Spinal cord (tissue), 10 donors: ENCODE measurements at places on chromosomes 4 and X.

DNA sequence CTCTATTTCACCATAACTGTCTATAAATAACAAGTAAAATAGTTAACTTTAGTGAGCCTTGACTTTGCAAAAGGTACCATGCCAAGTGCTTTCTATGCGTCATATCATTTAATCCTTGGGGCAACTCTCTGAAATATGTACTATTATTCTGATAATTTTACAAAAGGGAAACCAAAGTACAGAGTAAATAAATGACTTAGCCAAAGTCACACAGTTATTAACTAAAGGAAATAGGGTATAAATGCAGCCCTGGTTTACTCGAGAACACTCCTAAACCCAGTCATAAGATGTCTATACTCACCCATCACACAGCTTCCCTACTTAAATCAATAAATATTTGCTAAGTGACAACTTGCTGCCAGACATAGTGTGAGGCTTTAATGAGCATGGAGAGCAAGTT lies 14.4 kb downstream of the KCTD8 start:
- H3K27me3 ChIP-seq, result no peaks in the 10 kb centered on the region
- H3K4me3 ChIP-seq, result no peak overlapping the region
- H3K4me1 ChIP-seq, result no peaks in the 10 kb centered on the region

- H3K36me3 ChIP-seq, result no peaks in the 10 kb centered on the region
- DNase-seq, result no peak
- H3K4me1 ChIP-seq, result no peaks in the 10 kb centered on the region
- no peaks in the 10 kb centered on the region for H3K27me3 ChIP-seq
- no peak overlapping the region for H3K27ac ChIP-seq
Observed at GRCh38 chrX:119726900-119727555, 31.4 kb upstream of the SOWAHD start.

DNA sequence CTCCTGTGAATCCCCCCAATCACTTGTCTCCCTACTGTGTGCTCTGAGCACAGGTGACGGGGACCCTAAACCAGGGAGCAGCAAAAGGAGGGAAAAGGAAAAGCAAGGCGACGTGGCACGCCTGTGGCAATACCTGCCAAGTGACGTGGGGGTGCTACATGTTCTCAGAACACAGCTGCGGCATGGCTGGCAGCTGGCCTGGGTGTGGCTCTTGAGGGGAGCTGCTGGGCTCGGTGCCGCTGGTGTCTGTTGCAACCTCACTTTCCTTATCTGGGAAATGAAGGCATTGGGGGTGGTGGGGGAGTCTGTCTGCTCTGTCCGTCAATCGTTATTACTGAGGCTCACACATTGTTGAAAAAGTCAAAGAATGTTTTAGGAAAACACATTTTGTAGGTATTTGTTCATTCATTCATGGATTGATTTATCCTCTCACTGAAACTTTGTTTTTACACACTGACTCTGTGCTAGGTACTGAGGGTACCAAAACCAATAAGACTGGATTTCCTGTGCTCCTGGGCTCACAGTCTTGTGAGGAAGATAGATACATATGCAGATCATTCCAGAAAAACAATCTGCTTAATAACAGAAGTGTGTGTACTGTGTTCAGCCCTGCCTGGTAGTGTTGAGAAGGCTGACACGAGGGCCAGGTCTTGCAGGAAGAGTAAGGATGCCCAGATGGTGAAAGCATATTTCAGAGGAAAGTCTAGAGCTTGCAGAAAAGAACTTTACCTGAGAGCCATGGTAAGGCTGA lies 217.6 kb downstream of the PTTG2 start:
- DNase-seq, result no peak
- H3K4me1 ChIP-seq, result peaks cover 3% of the 10 kb centered on the region
- peak overlapping the region; percentile 65 for H3K27ac ChIP-seq
- H3K36me3 ChIP-seq, result no peaks in the 10 kb centered on the region
- no peak overlapping the region for H3K4me3 ChIP-seq
- H3K27me3 ChIP-seq, result no peaks in the 10 kb centered on the region

GRCh38 chrX:12770440-12770839 lies 20.8 kb upstream of the PRPS2 start:
- no peaks in the 10 kb centered on the region for H3K36me3 ChIP-seq
- no peak for DNase-seq
- no peak overlapping the region for H3K4me3 ChIP-seq
- no peaks in the 10 kb centered on the region for H3K4me1 ChIP-seq
- peaks cover 10% of the 10 kb centered on the region for H3K27me3 ChIP-seq

DNA sequence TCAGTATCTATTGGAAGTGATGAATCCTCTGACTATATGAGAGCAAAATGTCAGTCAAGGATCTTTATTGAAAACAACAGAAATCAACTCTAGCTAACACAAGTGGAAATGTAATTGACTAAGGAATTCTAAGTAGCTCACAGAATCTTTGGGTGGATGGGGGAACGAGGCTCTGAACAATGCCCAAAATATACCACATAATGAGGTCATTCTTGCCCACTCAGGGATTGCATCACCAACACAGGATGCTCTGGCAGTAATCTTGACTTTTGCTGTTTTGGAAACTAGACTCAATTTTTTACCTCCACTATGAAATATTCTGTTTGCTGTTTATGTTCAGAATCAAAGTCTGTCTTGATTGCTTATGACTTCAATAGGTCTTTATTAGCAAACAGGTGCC lies 127.4 kb upstream of the UNC5C start:
- H3K4me3 ChIP-seq, result no peak overlapping the region
- H3K36me3 ChIP-seq, result no peaks in the 10 kb centered on the region
- no peaks in the 10 kb centered on the region for H3K4me1 ChIP-seq
- DNase-seq, result no peak
- H3K27ac ChIP-seq, result no peak overlapping the region

DNA sequence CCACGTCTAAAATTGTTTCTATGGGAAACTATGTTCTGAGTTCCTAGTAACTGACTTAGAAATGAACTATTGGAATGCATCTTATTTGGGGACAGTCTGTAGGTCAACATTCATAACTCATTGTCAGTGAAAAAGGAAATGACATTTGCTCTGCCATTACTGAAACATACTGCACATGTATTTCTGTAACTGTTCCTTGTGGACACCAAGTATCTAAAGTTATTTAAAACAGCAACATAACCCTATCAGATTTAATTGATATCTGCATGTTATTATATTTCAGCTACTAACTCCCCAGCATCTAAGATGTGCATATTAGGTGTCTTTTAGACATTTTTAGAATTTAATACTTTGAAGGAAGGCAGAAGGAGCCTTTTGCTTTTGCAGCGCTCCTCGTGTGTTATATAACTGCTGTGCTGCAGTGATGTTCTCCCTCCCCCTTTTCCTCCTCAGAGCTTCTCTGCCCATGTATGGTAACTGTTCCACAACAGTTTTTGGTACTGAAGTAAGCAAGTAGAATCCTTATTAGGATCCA lies 37.2 kb upstream of the TMEM131L start:
- H3K4me1 ChIP-seq, result no peaks in the 10 kb centered on the region
- H3K36me3 ChIP-seq, result no peaks in the 10 kb centered on the region
- H3K27me3 ChIP-seq, result no peaks in the 10 kb centered on the region
- H3K4me3 ChIP-seq, result no peak overlapping the region
- no peak for DNase-seq
- no peak overlapping the region for H3K27ac ChIP-seq

- no peaks in the 10 kb centered on the region for H3K27me3 ChIP-seq
- H3K36me3 ChIP-seq, result no peaks in the 10 kb centered on the region
- no peaks in the 10 kb centered on the region for H3K4me1 ChIP-seq
- no peak overlapping the region for H3K27ac ChIP-seq
Observed at GRCh38 chr4:152620915-152621314, 58.9 kb downstream of the TMEM154 start.

DNA sequence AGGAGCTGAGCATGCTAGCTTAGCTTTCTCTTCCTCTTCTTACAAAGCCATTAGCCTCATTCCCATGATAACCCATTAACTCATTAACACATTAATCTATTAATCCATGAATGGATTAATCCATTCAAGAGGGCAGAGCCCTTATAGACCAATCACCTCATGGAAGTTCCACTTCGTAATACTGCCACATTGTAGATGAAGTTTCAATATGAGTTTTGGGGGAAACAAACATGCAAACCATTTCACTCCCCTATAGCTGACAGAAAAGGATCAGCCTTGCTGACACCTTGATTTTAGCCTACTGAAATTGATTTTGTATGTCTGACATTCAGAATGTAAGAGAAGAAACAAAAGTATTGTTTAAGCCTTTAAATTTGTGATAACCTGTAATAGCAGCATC lies 251.8 kb upstream of the GALNTL6 start:
- H3K27ac ChIP-seq, result no peak overlapping the region
- H3K36me3 ChIP-seq, result no peaks in the 10 kb centered on the region
- no peak for DNase-seq
- H3K4me3 ChIP-seq, result no peak overlapping the region
- H3K4me1 ChIP-seq, result no peaks in the 10 kb centered on the region

- peaks cover 11% of the 10 kb centered on the region for H3K4me1 ChIP-seq
- H3K4me3 ChIP-seq, result no peak overlapping the region
- no peak overlapping the region for H3K27ac ChIP-seq
- H3K27me3 ChIP-seq, result no peaks in the 10 kb centered on the region
- peaks cover 35% of the 10 kb centered on the region for H3K36me3 ChIP-seq
- no peak for DNase-seq
Observed at GRCh38 chr4:77023920-77024319, 51.9 kb downstream of the CCNI start.

DNA sequence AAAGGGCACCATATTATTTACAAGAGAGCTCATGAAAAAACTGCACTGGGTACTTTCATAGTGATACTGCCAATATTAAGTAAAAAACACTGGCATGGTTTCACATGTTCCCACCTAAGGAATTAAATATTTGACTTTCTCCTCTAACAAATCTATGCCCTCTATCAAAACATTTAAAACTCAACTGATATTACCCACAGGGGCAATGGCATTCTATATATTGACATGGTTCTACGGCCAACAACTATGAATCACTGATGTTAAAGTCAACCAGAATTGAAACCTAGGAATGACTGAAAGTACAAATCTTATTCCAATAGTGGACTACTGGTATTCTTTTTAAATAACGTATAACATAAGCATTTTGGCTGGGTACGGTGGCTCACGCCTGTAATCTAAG lies 28.2 kb downstream of the PHKA2 start:
- peaks cover 2% of the 10 kb centered on the region for H3K27me3 ChIP-seq
- peaks cover 8% of the 10 kb centered on the region for H3K36me3 ChIP-seq
- H3K27ac ChIP-seq, result no peak overlapping the region
- H3K4me3 ChIP-seq, result no peak overlapping the region

GRCh38 chr4:39662683-39663082 lies 24.0 kb upstream of the SMIM14 start:
- DNase-seq, result no peak
- no peaks in the 10 kb centered on the region for H3K36me3 ChIP-seq
- no peaks in the 10 kb centered on the region for H3K4me1 ChIP-seq
- H3K27ac ChIP-seq, result no peak overlapping the region
- no peak overlapping the region for H3K4me3 ChIP-seq

- no peak for DNase-seq
- H3K27ac ChIP-seq, result no peak overlapping the region
- no peak overlapping the region for H3K4me3 ChIP-seq
- no peaks in the 10 kb centered on the region for H3K27me3 ChIP-seq
Observed at GRCh38 chr4:163201358-163201757, 34.7 kb upstream of the NAF1 start.

DNA sequence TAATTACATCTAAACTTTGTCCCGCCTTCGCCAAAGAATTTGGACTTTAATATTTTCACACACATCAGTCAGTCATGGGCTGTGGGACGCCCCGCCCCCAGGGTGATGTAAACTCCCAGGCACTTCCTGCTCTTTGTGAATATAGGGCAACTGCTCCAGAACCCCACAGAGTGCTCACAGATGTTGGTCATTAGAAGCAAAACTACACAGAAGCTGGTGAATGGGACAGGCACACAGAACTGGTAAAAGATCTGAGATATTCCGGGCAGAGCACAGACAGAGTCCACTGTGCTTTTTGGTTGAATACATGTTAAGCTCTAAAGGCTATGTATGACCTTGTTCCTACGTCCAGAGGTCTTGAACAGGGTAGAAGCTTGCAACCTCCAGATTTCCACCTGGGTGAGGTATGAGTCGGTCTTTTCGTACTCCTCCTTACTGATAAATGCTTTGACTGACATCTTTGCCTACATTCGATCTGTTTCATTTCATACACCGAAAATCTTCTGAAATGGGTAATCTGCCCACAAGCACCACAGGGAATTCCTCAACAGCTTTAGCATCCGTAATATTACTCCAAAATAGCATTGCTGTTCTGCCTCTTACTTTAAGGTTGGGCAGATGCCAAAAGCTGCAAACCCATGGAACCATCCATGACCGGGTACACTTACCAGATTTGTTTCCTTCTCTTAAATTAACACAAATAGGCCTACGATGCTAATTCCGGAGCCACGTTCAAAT lies 144.6 kb downstream of the AMELX start:
- DNase-seq, result no peak

DNA sequence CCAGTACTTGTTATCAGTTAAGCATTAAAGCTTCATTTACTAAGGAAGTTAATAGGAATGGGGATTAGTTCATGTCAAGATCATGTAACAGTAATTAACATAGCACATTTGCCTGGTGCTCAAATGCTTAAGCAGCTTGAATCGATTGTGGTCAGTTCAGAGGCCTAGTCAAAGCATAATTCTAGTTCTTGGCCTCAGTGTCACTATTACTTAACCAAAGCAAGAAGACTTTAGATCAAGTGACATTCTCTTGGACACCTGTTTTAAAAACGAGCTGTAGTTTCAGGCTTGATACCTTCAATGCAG lies 115.2 kb upstream of the BMPR1B start:
- no peak overlapping the region for H3K27ac ChIP-seq
- H3K4me1 ChIP-seq, result no peaks in the 10 kb centered on the region
- no peaks in the 10 kb centered on the region for H3K36me3 ChIP-seq
- H3K27me3 ChIP-seq, result no peaks in the 10 kb centered on the region
- no peak for DNase-seq

GRCh38 chr4:38078590-38079421 lies 118.6 kb downstream of the PTTG2 start:
- H3K4me3 ChIP-seq, result no peak overlapping the region
- peaks cover 7% of the 10 kb centered on the region for H3K4me1 ChIP-seq
- H3K27ac ChIP-seq, result peak overlapping the region; percentile 83

- H3K4me1 ChIP-seq, result no peaks in the 10 kb centered on the region
- no peaks in the 10 kb centered on the region for H3K27me3 ChIP-seq
- no peak overlapping the region for H3K27ac ChIP-seq
- DNase-seq, result no peak
- no peak overlapping the region for H3K4me3 ChIP-seq
Observed at GRCh38 chr4:23720556-23720955, 169.3 kb downstream of the PPARGC1A start.

DNA sequence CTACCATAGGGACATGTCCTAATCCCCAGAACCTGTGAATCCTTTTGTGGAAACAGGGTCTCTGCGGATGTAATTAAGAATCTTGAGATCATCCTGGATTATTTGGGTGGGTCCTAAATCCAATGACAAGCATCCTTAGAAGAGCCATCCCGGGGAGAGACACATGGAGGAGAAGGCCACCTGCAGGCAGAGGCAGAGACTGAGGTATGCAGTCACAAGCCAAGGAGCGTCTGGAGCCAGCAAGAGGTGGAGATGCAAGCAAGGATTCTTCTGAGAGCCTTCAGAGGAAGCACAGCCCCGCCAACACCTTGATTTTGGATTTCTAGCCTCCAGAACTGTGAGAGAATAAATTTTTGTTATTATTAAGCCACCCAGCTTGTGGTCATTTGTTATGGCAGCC lies 13.8 kb upstream of the FAT1 start:
- no peak overlapping the region for H3K4me3 ChIP-seq
- no peaks in the 10 kb centered on the region for H3K4me1 ChIP-seq
- no peak overlapping the region for H3K27ac ChIP-seq
- H3K36me3 ChIP-seq, result no peaks in the 10 kb centered on the region
- no peak for DNase-seq
